ENCODE measurements at places on chromosomes 5 and 9.

- no peak for DNase-seq
Measured at GRCh38 chr5:42579320-42579719, 156.1 kb downstream of the GHR start.

DNA sequence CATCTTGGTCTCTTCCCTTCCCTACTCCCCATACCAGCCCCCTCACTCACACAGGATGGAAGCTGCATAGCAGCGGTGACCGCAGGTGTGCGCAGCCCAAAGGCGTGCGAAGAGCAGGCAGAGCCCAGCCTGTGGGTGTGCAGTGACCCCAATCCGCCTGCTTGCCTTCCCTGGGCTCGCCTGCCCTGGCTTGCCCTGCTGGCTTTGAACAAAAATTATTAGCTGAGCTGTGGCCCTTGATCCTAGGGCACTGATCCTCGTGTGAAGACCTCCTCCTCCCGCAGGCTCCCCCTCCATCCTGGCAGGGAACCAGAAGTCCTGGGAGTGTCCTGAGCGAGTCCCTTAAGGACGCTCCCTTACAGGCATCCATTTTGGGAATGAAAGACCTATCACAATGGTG, 31.9 kb downstream of the MORN5 start:
- no peak for DNase-seq

GRCh38 chr5:160699301-160699700, 152.7 kb downstream of the ATP10B start:
- DNase-seq, result no peak

DNA sequence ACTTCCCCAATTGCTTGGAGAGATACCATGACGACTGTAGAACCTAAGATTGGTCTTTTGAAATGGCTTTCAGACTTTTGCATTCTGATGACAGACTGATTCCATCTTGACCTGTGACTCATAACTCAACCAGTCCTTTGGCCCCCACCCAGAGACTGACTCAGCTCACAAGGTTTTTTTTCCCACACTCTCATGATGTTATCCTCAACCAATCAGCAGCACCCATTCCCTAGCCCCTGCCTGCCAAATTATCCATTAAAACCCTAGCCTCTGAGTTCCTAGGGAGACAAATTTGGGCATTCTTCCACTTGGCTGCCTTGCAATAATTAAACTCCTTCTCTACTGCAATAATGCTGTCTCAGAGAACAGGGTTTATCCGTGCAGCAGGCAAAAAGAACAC, 1263.3 kb upstream of the CDH9 start:
- DNase-seq, result no peak

GRCh38 chr9:38312406-38312805, 80.1 kb upstream of the ALDH1B1 start:
- no peak for DNase-seq

Data from stimulated activated CD8-positive, alpha-beta memory T cell treated with anti-CD3 and anti-CD28 coated beads, Interleukin-4, amount 100 ng/mL, for 24 hours (primary cell).